HCEC 1CT (cell line): ENCODE measurements at places on chromosomes 7 and 10.

GRCh38 chr10:74439213-74439612, 288.2 kb downstream of the ADK start:
- no peak for DNase-seq

GRCh38 chr7:28812616-28813015, 145.5 kb downstream of the TRIL start:
- no peak for DNase-seq

- peak; percentile 31 for DNase-seq
Observed at GRCh38 chr10:110083884-110084283, 76.1 kb downstream of the ADD3 start.

GRCh38 chr7:76304888-76305375, 2.5 kb downstream of the HSPB1 start:
- DNase-seq, result no peak

GRCh38 chr10:1284076-1284475, 227.9 kb downstream of the WDR37 start:
- DNase-seq, result no peak

DNA sequence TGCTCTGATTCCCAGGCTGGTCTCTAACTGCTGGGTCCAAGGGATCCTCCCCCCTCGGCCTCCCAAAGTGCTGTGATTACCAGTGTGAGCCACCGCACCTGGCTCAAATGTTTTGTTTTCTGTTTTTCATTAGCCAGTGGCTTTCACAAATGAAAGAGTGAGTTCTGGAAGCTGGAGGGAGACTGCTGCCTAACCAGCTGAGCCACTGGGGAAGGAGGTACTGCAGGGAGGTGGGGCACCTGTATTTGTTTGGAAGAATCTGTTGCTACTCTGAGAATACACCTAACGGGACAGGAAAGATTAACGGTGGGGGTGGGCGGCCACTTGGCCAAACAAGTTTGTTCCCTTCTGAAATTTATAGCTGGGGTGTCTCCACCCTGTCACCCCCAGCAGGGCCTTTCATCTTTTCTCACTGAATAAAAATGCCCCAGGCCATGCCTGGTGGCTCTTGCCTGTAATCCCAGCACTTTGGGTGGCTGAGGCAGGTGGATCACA, 4.7 kb downstream of the STOX1 start:
- no peak for DNase-seq

GRCh38 chr7:131536361-131536849, 20.0 kb downstream of the PODXL start:
- DNase-seq, result no peak

- no peak for DNase-seq
Observed at GRCh38 chr10:75776738-75777504, 345.5 kb downstream of the LRMDA start.
